ENCODE measurements at places on chromosomes 12 and 14. TPM values are rescaled to one million over a fixed set of nuclear protein-coding genes. Genes with fewer than 3 reads are reported as not detected.

The ACSM4 gene
- not detected for total RNA-seq

The PPTC7 gene
- 21.6 TPM for total RNA-seq

The BTG1 gene
- 42.8 TPM for total RNA-seq

The TPH2 gene
- not detected for total RNA-seq

The KIF26A gene
- 3.1 TPM for total RNA-seq

Data from tibial nerve (tissue), 4 donors.